ENCODE measurements at places on chromosomes 11 and 22.

DNA sequence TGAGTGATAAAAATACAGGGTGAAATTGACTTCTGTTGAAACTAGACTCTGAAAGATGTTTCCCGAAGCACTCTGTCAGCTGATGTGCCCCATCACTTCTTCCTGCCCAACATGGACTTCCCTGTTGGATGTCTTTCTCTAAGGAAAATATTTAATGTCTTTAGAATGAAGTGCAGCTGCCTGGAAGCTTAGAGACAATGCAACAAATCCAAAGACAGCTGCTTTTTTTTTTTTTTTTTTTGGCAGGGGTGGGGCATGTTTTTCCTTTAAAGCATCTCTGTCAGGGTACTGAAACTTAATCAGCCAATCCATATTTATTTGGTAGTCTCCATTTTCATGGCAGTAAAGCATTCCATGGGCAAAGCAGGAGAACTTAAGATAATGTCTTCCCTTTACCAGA is 5.9 kb downstream of the JAM3 start:
- no peak for DNase-seq

DNA sequence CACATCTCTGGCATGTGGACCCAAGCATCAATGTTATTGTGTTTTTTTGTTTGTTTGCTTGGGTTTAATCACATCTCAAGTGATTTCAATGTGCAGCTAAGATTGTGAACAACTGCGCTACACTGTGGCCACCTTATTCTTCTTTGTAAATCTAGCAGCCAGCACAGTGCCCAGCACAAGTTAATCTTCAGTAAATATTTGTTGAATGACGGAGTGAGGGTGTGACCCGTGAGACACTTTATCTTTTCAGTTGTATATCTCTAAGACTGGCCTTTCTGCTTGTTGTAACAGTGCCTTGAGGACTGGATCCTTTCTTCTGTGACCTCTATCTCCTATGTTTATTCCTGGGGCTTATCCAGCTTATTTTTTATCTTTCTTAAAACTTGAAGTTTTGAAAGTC is 21.4 kb upstream of the AMOTL1 start:
- DNase-seq, result no peak

DNA sequence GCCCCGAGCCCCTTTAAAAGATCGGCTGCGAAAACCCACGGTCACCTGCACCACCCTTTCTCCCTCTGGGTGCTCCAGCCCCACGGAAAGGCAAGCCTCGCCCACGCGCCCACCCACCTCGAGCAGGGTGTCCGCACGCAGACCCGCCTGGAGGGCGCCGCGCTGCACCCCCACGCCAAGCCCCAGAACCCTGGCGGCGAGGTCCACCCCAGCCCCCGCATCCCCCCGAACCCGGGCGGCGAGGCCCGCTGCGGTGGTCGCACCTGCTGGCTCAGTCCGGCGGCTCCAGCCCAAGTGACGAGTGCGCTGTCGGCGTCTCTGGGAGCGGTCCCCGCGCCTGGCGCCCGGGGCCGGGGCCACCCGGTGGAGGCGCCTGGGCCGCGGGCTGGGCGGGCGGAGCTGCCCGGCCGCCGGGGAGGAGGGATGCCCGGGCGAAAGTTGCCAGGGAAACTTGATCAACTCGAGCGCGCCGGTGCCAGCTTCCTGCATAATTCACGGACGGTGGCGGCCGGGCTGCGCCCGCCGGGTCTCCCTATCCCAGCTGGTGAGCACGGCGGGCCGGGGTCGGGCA is 1.1 kb downstream of the SHANK2 start:
- DNase-seq, result no peak

DNA sequence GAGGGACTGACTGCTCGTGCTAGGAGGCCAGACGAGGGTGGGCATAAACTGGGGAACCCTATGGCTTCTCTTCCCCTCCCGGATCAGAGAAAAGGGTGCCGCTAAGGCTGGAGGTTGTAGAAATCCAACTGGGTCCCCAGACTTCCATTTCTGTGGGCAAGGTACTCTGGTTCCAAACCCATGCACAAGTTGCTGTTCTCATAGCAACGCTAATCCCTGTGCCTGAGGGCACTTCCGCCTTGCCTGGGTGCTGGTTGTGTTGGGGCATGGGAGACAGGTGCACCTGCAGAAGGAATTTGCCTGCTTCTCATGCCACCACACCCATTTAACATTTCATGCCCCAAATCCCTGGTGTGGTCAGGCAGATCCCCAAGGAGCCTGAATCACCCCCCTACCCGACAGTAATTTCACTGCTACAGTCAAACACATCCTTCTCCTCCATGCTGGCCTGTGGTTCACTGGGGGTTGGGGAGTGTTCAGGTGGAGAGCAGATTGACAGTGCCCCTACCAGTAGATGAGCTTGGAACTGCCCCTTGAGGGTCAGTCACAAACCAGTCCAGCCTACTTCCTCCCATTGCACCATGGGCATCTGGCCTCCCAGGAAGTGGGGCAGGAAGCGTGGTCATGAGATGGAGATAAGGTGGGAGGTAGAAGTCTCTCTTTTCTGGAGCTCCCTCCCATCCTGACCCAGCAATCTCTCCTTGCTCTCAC is 1.2 kb downstream of the C2CD2L start:
- no peak for DNase-seq

DNA sequence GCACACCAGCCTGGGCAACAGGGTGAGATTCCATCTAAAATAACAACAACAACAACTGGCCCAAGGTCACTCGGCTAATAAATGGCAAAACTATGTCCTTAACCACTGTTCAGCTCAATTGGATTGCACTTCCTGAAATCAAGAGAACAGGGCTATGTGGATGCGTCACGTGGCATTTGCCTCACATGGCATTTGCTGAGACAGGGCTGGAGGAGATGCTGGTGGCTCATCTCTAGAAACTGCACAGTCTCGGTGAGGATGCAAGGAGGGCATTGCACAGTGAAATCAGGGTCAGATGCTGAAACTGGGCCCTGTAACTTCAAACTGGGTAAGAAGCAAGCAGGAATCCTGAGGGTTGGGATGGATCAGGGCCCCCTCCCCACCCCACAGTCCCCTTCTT is 171.9 kb downstream of the BUD13 start:
- DNase-seq, result no peak

GRCh38 chr11:105334025-105334714 is 194.6 kb upstream of the CARD18 start:
- DNase-seq, result no peak

- DNase-seq, result no peak
Measured at GRCh38 chr11:112016765-112017376, 8.3 kb upstream of the DLAT start.

GRCh38 chr22:32808038-32808445 is 6.5 kb downstream of the TIMP3 start:
- no peak for DNase-seq

GRCh38 chr11:109507836-109508561 is 86.0 kb downstream of the C11orf87 start:
- no peak for DNase-seq

- no peak for DNase-seq
Measured at GRCh38 chr11:96863520-96863919, 473.7 kb downstream of the JRKL start.

DNA sequence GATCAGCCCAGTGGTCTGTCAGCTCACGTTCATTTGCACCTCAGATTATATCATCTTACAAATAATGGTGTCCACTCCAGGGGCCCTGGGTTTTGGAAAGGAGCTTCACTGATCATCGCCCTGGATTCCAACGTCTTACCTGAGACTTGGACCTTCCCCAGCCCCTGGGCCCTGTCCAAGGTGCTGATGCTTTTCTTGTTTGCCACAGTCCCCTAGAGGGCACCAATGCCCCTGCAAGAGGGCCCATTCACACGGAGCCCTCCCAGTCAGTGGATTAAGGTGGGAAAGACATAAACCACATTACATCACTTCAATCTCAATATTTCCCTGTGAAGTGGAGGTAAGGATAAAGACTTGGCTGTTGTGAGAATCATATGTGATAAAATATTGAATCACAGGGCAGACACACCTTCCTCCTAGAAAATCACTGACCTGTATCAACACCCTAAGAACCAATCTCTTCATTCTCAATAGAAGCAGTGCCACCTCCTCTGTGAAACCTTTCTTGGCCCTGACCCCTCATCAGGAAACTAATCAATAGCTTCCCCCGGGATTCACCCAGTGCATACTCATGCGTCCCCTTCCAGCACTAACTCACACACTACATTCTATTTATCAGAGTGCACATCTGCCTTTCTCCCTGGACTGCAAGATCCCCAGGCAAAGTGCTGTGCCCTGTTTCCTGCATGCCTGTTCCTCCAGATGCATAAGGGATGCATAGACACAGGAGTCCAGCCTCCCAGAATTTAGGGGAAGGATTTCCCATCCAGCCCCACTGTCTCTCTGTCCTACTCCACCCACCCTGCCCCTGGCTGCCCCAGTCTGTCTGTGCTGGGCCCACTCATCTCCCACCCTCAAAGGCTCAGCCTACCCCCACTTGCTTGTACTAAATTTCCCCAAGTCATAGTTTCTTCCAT is 167.0 kb downstream of the BUD13 start:
- no peak for DNase-seq

GRCh38 chr11:66262696-66263095 is 5.7 kb upstream of the RAB1B start:
- DNase-seq, result no peak

DNA sequence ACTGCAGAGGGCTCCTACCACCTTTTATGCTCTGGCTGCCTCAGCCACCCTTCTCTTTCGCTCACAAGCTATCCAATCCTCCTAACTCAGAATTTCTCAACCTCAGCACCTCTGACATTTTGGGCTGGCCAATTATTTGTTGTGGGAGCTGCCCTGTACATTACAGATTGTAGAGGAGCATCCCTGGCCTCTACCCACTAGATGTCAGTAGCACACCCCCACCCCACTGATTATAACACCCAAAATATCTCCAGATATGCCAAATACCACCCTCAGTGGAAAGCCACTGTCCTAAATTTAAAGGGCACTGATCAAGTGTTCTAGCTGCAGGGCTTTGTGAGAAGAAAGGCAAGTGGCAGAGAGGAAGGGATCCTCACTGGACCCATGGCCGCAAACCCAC is 443.1 kb downstream of the SOX6 start:
- no peak for DNase-seq

DNA sequence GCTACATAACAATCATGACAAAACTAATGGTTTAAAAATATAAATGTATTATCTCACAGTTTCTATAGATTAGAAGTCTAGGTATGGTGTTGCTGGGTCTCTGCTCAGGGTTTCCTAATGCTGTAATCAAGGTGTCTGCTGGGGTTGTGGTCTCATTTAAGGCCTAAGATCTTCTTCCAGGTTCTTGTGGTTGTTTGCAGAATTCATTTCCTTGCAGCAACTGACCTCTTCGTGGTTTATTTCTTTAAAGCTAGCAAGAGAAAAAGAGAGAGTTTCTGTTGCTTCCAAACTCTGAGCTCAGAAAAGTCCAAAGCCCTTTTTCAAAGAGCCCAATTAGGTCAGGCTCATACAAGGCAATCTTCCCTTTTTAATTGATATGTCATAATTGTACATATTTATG is 452.7 kb upstream of the CCDC179 start:
- DNase-seq, result no peak

- DNase-seq, result no peak
Measured at GRCh38 chr22:17264321-17265052, 45.3 kb upstream of the ADA2 start.

DNA sequence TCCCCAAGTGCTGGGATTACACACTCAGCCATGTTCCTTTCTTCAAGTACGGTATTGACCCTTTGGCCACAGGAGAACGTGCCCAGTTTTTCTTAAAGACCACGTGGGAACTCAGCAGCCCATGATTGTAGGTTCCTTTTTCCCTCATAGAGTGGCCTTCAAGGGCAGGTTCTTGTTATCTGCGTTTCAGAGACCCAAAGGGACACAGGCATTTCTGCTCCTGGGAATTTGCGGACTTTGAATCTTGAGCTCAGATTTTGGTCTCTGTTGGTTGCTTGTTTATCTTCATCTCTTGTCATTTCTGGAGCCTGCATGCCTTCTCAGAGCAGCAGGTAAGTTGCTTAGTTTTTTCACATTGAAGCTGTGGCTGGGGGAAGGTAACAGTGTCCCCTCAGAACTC is 12.0 kb downstream of the MARK2 start:
- no peak for DNase-seq

GRCh38 chr11:120680322-120680721 is 168.8 kb downstream of the GRIK4 start:
- no peak for DNase-seq

DNA sequence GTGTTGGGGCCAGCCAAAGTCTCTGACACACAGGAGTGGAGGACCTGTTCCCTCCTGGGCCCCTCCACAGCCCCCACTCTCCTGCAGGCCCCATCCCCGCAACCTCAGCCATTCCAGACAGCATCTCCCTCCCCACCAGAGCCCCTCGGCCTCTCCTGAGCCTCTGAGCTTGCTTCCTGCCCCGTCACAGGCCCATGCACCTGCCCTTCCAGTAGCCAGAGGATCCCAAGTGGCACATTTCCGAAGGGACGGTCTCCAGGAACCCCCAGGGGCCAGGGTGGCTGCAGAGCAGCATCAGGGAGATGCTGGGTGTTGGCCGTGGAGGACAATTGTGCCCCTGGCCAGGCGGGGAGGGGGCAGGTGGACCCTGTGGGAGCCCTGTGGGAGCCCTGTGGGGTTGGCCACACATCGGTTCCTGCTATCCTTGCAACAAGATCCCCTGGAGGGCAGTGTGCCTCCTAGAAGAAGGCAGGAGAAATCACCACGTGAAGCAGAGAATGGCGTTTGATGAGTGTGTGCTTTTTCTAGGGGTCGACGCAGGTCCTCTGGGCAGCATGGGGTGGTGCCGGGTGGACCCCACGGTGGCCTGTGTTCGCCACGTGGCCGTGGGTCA is 45.3 kb upstream of the PPARA start:
- DNase-seq, result no peak

DNA sequence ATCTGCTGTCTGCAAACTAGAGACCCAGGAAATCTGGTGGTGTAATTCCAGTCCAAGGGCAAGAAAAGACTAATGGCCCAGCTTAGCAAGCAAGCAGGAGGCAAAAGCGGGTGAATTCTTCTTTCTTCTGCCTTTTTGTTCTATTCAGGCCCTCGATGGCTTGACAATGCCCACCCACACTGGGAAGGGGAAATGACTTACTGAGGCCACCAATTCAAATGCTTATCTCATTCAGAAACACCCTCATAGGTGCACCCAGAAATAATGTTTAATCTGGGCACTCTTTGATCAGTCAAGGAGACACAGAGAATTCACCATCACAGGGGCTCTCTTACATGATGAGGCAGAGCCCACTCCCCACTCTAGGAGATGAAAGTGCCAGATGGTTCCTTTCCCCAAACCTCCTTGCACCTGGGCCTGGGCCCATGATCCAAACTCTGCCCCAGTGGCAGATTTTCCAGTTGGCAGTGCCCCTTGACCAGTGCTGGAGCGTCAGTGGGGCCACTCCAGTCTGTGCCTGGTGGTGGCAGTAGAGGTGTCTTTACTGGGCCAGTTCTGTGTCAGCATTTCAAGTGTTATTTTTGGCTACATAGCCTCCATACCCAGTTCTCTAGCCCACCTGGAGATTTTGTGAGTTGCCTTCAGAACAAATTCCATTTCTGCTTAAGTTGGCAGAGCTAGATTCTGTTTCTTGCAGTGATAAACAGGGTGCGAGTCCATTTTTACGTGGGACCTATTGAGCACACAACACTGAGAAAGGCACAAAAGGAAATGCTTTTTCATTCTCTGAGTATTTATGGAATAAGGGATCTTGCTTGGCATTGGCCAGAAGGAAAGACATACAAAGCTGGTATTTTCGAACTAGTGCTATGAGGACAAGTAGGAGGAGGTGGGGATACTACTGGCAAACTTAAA is 7.5 kb downstream of the ELMOD1 start:
- no peak for DNase-seq

- DNase-seq, result no peak
Measured at GRCh38 chr11:26507229-26507628, 64.8 kb downstream of the MUC15 start.

GRCh38 chr22:45349916-45350315 is 40.2 kb downstream of the FAM118A start:
- DNase-seq, result no peak

GRCh38 chr11:124961972-124962609 is 8.1 kb downstream of the CCDC15 start:
- no peak for DNase-seq
